Activated CD4-positive, alpha-beta T cell treated with anti-CD3 and anti-CD28 coated beads, Interleukin-2, amount 10 ng/mL, durations not matched to agents 7 days and 5 days (primary cell): ENCODE measurements at places on chromosomes 7 and 10. TPM values are rescaled to one million over a fixed set of nuclear protein-coding genes. Genes with fewer than 3 reads are reported as not detected.

BMPR1A gene
- total RNA-seq = 8.9 TPM

GRCh38 chr10:62396864-62397263 is 22.7 kb downstream of the ZNF365 start:
- H3K27me3 ChIP-seq = peaks cover 15% of the 10 kb centered on the region
- no peaks in the 10 kb centered on the region for H3K4me1 ChIP-seq
- H3K4me3 ChIP-seq = no peak overlapping the region
- no peak for DNase-seq

DNA sequence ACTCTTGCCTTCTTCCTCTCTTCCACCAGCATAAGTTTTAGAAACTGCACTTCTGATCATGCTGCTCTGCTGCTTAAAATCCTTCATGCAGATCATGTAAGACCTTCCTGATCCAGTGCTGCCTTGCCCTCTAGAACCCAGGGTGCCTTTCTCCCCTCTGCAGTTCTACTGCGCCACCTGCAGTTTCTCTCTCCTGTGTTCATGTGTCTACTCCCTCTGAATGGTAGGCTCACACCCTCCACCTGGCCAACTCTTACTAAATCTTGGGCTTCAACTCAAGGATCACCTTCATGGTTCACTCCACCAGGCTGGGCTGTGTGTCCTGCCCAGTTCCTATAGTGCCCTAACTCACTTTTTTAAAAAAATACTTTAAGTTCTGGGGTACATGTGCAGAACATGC is 174.6 kb upstream of the ITGB1 start:
- peak overlapping the region; percentile 26 for H3K27ac ChIP-seq
- H3K36me3 ChIP-seq = peaks cover 10% of the 10 kb centered on the region
- H3K4me1 ChIP-seq = peaks cover 73% of the 10 kb centered on the region
- H3K27me3 ChIP-seq = no peaks in the 10 kb centered on the region

- H3K27ac ChIP-seq = no peak overlapping the region
- no peaks in the 10 kb centered on the region for H3K36me3 ChIP-seq
- no peaks in the 10 kb centered on the region for H3K27me3 ChIP-seq
- no peak for DNase-seq
- no peak overlapping the region for H3K4me3 ChIP-seq
- H3K4me1 ChIP-seq = no peaks in the 10 kb centered on the region
These were observed 299.5 kb downstream of the KCNMA1 start for GRCh38 chr10:77338143-77338542.

- H3K36me3 ChIP-seq = peaks cover 30% of the 10 kb centered on the region
- no peaks in the 10 kb centered on the region for H3K27me3 ChIP-seq
- peaks cover 26% of the 10 kb centered on the region for H3K4me1 ChIP-seq
- no peak for DNase-seq
These were observed 30.0 kb downstream of the MAP3K8 start for GRCh38 chr10:30463944-30464451.

PLAC9 gene
- total RNA-seq = not detected

PAX4 gene
- not detected for total RNA-seq

GRCh38 chr10:96229568-96230030 is 41.8 kb downstream of the BLNK start:
- H3K27ac ChIP-seq = no peak overlapping the region
- H3K4me1 ChIP-seq = no peaks in the 10 kb centered on the region
- no peaks in the 10 kb centered on the region for H3K36me3 ChIP-seq
- peak; percentile 74 for DNase-seq
- H3K4me3 ChIP-seq = no peak overlapping the region

- H3K36me3 ChIP-seq = peaks cover 2% of the 10 kb centered on the region
- no peak for DNase-seq
- H3K4me1 ChIP-seq = peaks cover 28% of the 10 kb centered on the region
These were observed 15.1 kb downstream of the ANTXRL start for GRCh38 chr10:46301721-46302479.

DNA sequence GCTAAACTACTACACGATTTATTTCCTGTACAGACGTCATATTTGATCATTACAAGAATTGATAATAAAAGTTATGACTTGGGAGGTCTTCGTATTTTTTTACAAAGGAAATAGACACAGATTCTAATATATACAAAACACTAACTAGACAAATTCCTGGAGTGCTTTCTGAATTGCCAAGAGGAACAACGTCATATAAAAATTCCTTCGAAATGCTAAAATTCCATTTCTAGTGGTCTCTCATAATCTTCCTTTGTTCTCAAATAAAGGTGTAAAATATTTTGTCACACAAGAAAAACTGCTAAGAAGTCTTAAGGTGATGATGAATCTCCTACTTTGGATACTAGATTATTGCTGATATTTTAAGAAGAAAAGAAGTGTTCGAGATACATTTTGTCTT is 85.4 kb downstream of the CDK6 start:
- no peak for DNase-seq
- no peaks in the 10 kb centered on the region for H3K27me3 ChIP-seq
- H3K4me1 ChIP-seq = peaks cover 46% of the 10 kb centered on the region
- H3K36me3 ChIP-seq = peaks cover 63% of the 10 kb centered on the region

DNA sequence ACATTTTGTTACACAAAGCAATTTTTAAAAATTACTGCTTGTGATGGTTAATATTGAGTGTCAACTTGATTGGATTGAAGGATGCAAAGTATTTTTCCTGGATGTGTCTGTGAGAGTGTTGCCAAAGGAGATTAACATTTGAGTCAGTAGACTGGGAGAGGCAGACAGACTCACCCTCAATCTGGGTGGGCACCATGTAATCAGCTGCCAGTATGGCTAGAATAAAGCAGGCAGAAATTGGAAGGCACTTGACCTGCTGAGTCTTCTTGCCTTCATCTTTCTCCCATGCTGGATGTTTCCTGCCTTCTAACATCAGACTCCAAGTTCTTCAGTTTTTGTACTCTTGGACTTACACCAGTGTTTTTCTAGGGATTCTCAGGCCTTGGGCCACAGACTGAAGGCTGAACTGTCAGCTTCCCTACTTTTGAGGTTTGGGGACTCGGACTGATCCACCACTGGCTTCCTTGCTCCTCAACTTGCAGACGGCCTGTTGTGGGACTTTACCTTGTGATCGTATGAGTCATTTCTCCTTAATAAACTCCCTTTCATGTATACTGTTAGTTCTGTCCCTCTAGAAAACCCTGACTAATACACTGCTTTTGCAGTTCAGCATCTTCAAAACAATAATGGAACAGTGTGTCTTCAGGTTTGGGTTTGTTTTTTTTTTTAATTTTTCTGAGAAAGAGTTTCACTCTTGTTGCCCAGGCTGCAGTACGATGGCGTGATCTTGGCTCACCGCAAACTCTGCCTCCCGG is 244.1 kb upstream of the SEMA3C start:
- DNase-seq = no peak
- no peaks in the 10 kb centered on the region for H3K27me3 ChIP-seq
- H3K27ac ChIP-seq = no peak overlapping the region

GRCh38 chr10:121450247-121450646 is 148.0 kb downstream of the FGFR2 start:
- no peaks in the 10 kb centered on the region for H3K36me3 ChIP-seq
- no peak overlapping the region for H3K27ac ChIP-seq
- H3K4me3 ChIP-seq = no peak overlapping the region
- no peak for DNase-seq
- H3K4me1 ChIP-seq = no peaks in the 10 kb centered on the region

DNA sequence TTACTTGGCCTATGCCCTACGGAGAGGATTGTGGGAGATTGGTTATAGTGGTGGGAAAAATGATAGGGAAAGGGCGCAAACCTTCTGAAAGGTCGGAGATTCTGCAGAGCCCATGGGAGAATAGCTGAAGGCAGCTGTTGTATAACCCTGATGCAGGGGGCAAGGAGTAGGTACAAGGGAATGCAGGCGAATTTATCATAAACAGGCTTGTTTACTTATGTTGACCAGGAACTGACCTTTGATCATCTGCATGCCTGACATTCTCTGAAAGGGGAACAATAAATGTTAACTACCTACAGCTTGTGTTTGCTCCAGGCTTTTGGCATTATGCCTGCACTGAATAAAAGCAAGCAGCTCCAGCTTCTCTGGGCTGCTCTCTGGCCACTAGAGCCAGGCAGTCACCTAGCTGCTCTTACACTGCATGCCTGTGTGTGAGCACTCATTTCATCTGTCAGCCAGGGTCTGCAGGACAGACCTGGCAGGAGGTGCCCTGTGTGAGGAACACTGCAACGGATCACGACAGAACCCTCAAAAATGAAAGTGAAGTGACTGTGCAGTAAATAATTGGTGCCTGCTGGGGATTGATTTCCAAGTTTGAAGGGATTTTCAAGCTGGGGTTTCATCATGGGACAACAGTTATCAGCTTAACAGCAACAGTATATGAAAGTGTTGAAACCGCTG is 31.1 kb upstream of the ABCA13 start:
- H3K4me3 ChIP-seq = no peak overlapping the region
- no peak overlapping the region for H3K27ac ChIP-seq
- H3K4me1 ChIP-seq = no peaks in the 10 kb centered on the region
- no peaks in the 10 kb centered on the region for H3K36me3 ChIP-seq

APBB1IP gene
- total RNA-seq = 92.2 TPM

GRCh38 chr10:3971713-3972112 is 186.7 kb upstream of the KLF6 start:
- DNase-seq = no peak
- H3K27me3 ChIP-seq = no peaks in the 10 kb centered on the region
- peak overlapping the region; percentile 99 for H3K27ac ChIP-seq
- peak overlapping the region; percentile 67 for H3K4me3 ChIP-seq
- peaks cover 64% of the 10 kb centered on the region for H3K4me1 ChIP-seq

- H3K27me3 ChIP-seq = peaks cover 16% of the 10 kb centered on the region
- DNase-seq = no peak
- no peak overlapping the region for H3K27ac ChIP-seq
- H3K4me3 ChIP-seq = no peak overlapping the region
- H3K4me1 ChIP-seq = no peaks in the 10 kb centered on the region
These were observed 195.5 kb downstream of the CREB5 start for GRCh38 chr7:28607855-28608193.

MACC1 gene
- total RNA-seq = 0.22 TPM

GRCh38 chr7:14806891-14807290 is 95.7 kb downstream of the DGKB start:
- no peaks in the 10 kb centered on the region for H3K4me1 ChIP-seq
- no peak overlapping the region for H3K27ac ChIP-seq
- no peak for DNase-seq
- no peak overlapping the region for H3K4me3 ChIP-seq
- no peaks in the 10 kb centered on the region for H3K36me3 ChIP-seq
- H3K27me3 ChIP-seq = no peaks in the 10 kb centered on the region
